ENCODE measurements at places on chromosomes 16 and 17.
A peak's percentile ranks its signal among the peaks of the same experiment; 100 is the strongest.

DNA sequence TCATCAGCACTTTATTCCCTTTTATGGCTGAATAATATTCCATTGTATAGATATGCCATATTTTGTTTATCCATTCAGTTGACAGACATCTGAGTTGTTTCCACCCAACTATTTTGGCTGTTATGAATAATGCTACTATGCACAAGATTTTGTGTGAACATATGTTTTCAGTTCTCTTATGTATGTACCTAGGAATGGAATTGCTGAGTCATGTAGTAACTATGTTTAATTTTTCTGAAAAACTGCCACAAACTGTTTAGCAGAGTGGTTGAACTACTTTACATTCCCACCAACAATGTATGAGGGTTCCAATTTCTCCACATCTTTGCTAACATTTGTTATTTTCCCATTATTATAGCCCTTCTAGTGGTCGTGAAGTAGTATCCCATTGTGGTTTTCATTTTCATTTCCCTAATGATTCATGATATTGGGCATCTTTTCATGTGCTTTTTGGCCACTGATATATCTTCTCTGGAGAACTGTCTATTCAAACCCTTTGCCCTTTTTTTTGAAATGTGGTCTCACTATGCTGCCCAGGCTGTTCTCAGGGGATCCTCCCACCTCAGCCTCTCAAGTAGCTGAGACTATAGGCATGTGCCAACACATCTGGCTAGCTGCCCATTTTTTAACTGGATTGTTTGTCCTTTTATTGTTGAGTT is 26.3 kb downstream of the SMURF2 start:
- no peak for DNase-seq

GRCh38 chr17:10718547-10718946 is 11.3 kb downstream of the TMEM220 start:
- no peak for DNase-seq

DNA sequence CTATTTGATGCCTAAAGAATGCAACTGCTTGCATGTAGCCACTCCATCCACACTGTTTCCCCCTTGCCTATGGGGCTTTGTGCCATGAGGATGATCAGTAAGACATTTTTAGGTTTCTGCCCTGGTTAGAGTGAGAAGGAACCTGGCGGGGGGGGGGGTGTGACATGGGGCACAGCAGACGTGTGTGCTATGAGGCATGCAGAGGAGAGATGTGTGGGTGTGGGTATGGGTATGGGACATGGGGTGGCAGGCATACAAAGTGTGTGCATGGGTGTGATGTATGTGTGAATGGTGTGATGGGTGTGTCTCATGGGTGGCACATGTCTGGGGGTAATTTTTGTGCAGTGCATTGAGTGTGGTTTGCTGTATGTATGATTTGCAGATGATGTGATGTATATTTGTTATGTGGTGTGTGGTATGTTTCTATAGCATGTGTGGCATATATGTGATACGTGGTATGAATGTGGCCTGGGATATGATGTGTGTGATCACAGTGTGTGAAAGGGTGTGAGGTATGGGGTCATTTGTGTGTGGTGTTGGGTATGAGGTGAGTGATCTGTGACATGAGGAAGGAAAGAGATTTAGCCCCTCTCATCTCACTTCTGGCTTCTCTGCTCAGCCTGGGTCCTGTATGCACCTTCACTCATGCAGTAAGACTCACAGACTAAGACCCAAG is 14.9 kb downstream of the CCDC182 start:
- DNase-seq: no peak

GRCh38 chr17:33469911-33470310 is 176.8 kb upstream of the ASIC2 start:
- no peak for DNase-seq

DNA sequence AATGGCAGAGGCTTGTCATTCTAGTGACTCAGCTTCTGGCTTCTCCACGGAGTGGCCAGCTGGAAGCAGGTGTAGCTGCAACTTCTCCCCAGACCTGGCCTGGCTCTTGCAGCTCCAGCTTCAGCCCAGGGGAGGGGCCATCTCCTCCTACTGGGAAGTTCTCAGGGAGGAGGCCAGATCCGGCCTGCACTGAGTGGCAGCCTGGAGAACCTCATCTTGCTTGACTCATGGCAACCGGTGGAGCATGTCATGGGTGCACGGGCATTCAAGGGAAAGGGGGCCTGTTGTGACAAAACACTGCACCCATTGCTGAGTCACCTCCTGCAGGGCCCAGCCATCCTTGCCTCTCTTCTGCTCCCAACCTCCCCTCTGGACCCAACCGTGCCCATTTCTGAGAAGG is 273.9 kb upstream of the MAF start:
- no peak for DNase-seq

DNA sequence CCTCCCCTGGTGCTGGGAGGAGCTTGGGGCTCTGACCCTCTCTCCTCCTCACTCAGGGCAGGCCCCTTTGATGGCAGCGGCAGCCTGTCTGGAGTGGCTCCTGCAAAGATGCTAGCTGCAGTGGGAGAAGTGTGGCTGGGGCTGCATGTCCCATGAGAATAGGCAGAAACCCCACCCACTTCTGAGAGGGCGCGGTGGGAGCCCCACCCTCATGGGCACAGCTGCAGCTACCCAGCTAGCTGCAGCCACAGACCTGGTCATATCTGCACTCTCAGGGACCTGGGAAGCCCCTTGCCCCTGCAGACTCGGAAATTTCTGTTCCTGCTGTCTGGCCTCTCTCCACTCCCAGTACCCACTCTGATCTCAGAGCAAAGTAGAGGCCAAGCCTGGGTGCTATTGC is 72.2 kb upstream of the BRD7 start:
- no peak for DNase-seq

- peak; percentile 26 for DNase-seq
Observed at GRCh38 chr16:90083139-90083538, 6.0 kb upstream of the PRDM7 start.

GRCh38 chr16:27742333-27742732 is 192.4 kb downstream of the KATNIP start:
- DNase-seq: no peak

DNA sequence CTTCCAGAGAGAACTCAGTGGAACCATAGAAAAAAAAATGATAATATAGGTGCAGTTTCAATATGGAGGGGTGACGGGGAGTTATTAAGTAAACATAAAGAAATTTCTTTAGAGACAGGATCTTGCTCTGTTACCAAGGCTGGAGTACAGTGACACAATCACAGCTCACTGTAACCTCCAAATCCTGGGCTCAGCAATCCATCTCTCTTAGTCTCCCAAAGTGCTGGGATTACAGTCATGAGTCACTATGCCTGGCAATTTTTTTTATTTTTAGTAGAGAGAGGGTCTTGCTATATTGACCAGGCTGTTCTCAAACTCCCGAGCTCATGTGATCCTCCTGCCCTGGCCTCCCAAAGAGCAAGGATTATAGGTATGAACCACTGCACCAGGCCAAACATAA is 48.8 kb downstream of the NLRC5 start:
- no peak for DNase-seq
